ENCODE measurements at places on chromosomes 6 and 20.
A peak's percentile ranks its signal among the peaks of the same experiment; 100 is the strongest.

- DNase-seq: no peak
These were observed 357.4 kb downstream of the CDH4 start for GRCh38 chr20:61609461-61609860.

- no peak for DNase-seq
These were observed 17.9 kb upstream of the ZBTB2 start for GRCh38 chr6:151409260-151409659.

DNA sequence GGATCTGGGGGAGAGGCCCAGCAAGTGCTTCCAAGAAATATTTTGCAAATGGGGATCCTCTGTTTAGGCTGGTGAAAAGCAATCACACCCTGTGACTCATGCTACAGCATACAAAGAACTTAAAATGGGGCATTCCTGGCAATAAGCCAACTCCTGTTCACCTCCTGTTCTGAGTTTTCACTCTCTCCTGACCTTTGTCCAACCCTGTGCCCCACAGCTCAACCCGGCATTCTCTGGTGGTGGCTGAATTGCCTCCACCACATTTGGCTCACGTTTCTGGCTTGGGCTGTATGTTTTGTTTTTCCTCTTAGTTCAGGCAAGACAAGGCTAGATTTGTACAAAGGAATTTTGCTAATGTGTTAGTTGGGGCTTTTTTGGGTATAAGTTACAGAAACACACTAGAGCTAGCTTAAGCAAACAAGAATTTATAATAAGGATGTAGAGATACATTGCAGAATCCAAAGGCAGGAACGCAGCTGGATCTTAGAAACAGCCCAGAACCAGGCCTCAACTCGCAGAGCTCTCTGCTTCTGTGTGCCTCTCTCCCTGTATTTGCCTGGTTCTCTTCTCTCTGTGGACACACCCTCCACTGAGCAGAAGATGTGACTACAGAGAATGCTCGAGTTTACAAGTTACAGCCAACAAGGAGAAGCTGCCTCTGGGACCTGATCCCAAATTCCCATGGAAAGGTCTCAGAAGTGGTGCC lies 9.4 kb downstream of the ABCC10 start:
- DNase-seq: peak; percentile 95

- peak; percentile 69 for DNase-seq
These were observed 28.3 kb downstream of the MRS2 start for GRCh38 chr6:24431045-24431451.

DNA sequence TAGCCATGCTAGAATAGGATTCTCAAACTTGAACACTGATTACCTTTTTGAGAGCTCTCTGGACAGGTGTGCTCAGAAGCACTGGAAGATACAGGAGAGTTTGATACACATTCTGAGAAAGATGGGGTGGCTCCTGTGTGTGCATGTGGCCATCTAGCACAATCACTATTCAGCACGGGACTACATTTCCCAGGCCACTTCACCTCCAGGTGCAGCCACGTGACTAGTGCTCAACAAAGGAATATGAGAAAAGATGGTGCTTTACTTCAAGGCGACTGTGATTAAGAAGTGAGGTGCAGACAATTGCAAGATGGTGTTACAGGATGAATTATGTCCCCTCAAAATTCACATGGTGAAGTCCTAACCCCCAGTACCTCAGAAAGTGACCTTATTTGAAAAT lies 103.8 kb downstream of the BACH2 start:
- no peak for DNase-seq

- no peak for DNase-seq
These were observed 257.7 kb upstream of the STXBP5 start for GRCh38 chr6:146946559-146946958.

- DNase-seq: no peak
These were observed 769 bp upstream of the PDYN start for GRCh38 chr20:1994627-1995026.

DNA sequence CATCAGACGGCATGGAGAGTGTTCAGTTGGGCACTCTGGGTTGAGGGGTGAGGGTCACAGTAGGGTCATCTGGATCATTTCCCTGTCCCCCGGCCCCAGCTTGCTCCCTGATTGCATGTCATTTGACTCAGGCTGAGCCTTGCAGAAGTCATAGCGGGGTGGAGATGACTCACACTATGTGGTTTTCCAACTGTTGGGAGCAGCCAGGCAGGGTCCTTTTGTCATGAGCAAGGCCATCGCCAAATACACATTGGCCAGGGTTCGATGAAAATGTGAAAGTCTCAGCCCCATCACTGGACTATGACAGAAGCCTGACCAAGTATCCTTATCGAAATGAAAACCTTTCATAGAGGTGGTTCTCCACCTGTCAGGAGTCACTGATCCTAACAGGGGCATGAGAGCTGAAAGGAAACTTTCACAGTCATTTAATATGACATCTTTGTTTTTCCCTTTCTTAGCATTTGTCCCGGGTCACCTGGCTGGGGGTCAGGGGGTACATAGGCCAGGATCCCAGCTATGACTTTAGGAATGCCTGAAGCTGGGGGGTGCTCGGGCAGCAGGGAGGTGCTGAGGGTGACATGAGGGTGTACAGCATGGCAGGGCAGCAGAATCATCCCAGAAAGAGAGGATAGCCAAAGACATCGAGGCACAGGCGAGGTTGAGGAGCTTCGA lies 70.2 kb upstream of the CD93 start:
- DNase-seq: peak; percentile 93

- DNase-seq: no peak
These were observed 680.8 kb upstream of the NRSN1 start for GRCh38 chr6:23445157-23445710.

- peak; percentile 69 for DNase-seq
These were observed 96.0 kb downstream of the SASH1 start for GRCh38 chr6:148438632-148439031.

DNA sequence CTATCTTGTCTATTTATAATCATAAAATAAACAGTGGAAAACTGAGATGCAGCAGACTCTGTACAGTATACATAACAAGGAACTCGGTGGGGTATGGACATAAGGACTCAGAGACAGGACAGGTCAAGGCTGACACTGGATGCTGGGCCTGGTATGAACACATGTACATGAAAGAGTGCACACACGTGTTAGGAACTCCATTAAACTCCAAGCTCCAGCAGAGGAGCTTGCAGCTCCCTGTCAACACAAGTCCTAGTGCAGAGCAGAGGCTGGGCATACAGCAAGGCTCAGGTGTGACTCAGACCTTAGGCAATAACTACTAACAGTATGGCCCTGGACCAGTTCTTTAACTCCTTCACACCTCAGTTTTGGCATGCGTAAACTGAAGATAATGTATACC lies 17.1 kb downstream of the NAPB start:
- peak; percentile 73 for DNase-seq

GRCh38 chr6:10433322-10433721 lies 18.4 kb upstream of the TFAP2A start:
- no peak for DNase-seq

- DNase-seq: no peak
These were observed 331.8 kb downstream of the PRL start for GRCh38 chr6:21965016-21965415.

- DNase-seq: no peak
These were observed 5.9 kb downstream of the TTLL2 start for GRCh38 chr6:167330750-167331149.

- peak; percentile 58 for DNase-seq
These were observed 5.3 kb upstream of the PRR18 start for GRCh38 chr6:166313255-166314070.

- no peak for DNase-seq
These were observed 23.0 kb downstream of the SYNJ2 start for GRCh38 chr6:158004701-158005095.

DNA sequence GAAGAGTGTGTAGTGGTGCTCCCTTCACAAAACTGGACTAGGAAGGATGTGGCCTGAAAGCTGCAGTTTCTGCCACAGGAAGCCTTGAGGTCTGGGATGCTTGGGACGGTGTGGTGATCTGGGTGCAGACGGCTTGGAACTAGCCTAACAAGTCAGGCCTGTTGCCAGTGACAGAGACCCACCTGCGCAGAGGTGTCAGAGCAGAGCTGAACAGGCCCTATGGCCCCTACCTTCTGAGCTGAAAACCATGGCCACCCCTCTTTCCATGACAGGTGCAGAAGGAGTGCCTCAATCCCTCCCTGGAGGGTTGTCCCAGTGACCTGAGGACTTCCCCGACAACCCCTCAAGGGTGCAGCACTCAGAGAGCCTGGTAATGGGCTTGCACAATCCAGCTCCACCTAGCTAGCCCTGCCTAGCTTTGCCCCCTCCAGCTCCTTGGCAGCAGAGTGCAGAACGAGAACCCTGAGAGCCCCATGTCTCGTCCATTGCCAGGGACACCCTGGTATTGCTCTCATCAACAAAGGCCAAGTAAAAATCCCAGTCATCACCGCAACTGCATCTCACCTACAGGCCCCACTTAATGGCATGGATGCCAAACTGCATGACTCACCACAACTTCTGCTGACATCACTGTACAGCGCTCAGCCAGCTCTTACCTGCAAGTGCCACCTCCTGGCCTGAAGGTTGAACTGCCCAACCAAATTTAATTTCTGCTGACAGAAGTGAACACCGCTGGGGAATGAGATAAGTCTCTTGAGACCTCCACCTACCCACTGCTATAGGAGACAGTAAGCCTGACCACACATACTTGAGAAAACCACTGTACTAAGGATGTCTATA lies 563.1 kb downstream of the TFAP2A start:
- peak; percentile 85 for DNase-seq

DNA sequence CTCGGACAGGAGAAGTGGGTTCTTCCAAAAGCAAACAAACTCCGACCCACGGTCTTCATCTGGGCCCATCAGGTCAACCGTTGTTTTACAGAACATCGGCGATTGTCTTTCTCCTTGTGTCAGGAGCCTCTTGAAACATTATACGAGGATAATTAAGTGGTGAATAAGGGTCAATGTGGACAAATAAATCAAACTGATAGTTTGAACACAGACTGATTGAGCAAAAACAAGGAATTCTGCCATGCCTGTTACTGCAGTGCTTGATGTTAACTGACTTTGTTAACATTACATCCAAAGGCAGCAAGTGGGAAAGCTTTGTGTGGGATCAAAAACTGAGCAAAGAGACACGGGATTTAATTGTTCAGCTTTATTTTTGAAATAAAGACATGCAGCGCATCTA lies 101.1 kb upstream of the IFNGR1 start:
- DNase-seq: no peak

DNA sequence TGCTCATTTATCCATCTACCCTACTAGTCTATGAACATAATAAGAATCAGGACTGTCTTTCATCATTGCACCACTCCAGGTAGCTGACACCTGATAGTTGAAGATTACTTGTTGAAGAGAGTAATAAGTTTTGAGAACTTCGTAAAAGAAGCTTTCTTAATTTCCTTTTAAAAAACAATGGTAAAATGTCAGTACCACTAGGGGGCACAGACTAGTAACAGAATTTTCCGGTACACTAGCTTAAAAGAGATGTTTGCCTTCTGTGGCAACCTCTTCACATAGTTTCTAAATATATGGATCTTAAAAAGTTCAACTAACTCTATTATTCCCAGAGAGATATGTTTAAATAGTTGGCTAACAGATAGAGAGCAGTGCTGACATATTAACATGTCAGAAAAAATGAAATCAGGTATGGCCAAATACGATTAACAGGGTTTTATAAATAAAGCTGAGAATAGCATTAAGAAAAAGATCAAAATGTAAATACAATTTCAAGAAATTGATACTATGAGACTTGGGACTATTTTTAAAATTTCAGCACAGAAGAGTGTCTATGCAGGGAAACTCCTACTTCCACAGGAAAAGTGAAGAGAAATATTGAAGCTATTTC lies 5.4 kb upstream of the KCNQ5 start:
- DNase-seq: peak; percentile 49

DNA sequence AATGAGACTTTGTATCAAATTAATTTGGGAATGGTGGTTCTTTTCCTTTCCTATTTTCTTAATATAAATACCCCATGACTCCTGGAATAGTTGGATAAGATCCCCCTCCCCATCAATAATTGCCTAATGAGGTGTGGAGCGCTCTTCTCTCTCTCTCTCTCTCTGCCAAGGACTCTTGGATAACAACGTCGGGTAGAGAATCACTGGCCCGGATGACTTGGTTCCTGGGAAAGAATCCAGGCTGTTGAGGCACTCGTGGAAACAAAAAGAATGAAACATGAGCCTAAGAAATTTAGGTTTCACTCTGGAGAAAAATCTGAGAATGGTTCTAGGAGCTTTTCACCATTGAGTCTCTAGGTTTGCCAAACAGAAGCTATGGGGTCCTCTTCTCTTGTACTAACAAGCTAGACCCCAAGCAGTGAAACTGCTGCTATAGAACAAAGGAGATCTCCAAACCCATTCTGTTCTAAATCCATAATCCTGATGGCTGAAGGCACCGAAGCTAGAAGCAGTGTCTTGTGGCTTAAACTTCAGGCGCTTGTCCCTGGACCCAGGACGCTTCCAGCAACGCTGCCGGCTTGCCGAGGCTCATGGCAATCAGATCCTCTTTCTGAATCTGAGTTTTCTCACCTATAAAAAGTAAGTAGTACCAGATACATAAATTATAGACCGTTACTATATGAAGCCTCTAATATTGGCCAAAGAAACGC lies 241.6 kb upstream of the BTBD3 start:
- no peak for DNase-seq

GRCh38 chr6:151564654-151565053 lies 70.8 kb downstream of the CCDC170 start:
- no peak for DNase-seq

GRCh38 chr6:18564775-18565174 lies 177.6 kb downstream of the RNF144B start:
- no peak for DNase-seq

- DNase-seq: no peak
These were observed 88.2 kb downstream of the PREX1 start for GRCh38 chr20:48739395-48740291.

GRCh38 chr6:35519313-35520015 lies 6.8 kb upstream of the TULP1 start:
- peak; percentile 74 for DNase-seq

GRCh38 chr6:97040355-97040860 lies 115.9 kb downstream of the KLHL32 start:
- DNase-seq: no peak

GRCh38 chr20:528923-529604 lies 14.5 kb downstream of the CSNK2A1 start:
- DNase-seq: peak; percentile 90

- DNase-seq: no peak
These were observed 130.0 kb downstream of the TSHZ2 start for GRCh38 chr20:53101992-53102760.

DNA sequence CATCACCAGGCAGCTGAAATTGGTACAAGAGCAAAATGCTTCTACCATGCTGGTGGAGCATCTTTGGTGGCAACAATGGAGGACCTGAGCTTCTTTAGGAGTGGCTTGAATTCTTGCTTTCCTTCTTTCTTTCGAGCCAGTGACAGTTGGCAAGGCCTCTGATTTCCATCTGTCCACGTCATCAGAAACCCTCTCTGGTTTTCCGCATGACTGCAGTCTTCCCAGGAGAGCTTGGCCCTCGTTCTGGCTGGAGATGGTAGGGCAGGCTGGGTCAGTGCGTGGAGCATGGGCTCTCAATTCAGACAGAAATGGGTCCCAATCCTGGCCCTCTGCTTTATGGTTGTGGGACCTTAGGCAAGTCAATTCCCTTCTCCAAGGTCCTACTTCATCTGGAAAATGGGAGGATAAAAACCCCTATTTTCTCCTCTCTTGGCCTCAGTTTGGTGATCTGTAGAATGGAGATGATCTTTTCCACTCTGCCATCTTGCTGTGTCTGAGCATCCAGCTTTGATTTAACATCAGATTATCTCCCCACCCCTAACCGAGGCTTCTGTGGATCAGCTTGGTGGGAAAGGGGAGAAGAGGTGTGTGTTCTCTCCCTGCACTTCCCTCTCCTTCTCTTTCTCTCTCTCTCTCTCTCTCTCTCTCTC lies 3.6 kb upstream of the BPIFB1 start:
- DNase-seq: no peak

- no peak for DNase-seq
These were observed 44.0 kb downstream of the UST start for GRCh38 chr6:148790817-148791216.
